Stimulated activated CD8-positive, alpha-beta memory T cell treated with anti-CD3 and anti-CD28 coated beads, Interleukin-2, amount 100 ng/mL, for 1 hour (primary cell): ENCODE measurements at places on chromosomes 6 and 20.

- DNase-seq = no peak
Measured at GRCh38 chr20:271069-271468, 13.5 kb downstream of the DEFB132 start.

- no peak for DNase-seq
Measured at GRCh38 chr6:83385473-83385872, 45.4 kb downstream of the ME1 start.

- DNase-seq = no peak
Measured at GRCh38 chr6:54892831-54893230, 46.3 kb downstream of the FAM83B start.

- no peak for DNase-seq
Measured at GRCh38 chr6:53290537-53291510, 57.9 kb downstream of the ELOVL5 start.

- DNase-seq = no peak
Measured at GRCh38 chr20:53894707-53895384, 175.5 kb downstream of the BCAS1 start.

DNA sequence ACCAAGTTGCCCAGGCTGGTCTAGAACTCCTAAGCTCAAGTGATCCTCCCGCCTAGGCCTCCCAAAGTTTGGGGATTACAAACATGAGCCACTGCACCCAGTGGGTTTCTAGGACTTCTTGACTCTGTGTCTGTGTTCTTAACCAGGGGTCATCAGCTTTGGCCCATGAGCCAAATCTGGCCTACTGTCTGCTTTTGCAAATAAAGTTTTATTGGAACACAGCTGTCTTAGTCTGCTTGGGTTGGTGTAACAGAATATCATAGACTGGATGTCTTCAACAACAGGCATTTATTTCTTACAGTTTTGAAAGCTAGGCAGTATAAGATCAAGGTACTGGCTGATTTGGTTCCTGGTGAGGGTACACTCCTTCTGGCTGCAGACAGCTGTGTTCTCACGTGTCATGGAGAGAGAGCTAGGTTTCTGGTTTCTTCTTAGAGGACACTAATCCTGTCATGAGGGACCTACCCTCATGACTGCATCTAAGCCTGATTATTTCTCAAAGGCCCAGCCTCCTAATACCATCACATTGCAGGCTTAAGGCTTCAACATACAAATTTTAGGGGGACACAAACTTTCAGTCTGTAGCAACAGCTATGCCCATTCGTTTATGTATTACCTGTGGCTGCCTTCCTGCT, 23.3 kb downstream of the ARFGEF2 start:
- no peak for DNase-seq

GRCh38 chr6:136774228-136775041, 17.8 kb downstream of the MAP3K5 start:
- no peak for DNase-seq

DNA sequence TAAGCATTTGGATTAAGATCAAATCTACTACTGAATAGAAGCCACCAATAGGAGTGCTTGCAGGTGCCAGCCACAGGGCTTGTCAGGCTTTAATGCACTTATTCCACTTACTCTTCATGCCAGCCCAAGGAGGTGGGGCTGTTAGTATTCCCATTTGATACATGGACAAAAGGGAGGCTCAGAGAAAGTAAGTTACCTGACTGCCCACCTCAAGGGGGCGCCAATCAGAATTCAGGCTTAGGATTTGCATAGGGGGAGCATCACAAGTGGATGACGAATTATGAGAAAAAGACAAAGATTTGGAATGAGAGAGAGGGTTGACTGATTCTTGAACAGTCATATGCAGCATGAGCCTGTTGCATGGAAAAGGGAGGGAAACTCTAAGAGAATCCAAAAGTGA, 188.4 kb upstream of the TSHZ2 start:
- no peak for DNase-seq

DNA sequence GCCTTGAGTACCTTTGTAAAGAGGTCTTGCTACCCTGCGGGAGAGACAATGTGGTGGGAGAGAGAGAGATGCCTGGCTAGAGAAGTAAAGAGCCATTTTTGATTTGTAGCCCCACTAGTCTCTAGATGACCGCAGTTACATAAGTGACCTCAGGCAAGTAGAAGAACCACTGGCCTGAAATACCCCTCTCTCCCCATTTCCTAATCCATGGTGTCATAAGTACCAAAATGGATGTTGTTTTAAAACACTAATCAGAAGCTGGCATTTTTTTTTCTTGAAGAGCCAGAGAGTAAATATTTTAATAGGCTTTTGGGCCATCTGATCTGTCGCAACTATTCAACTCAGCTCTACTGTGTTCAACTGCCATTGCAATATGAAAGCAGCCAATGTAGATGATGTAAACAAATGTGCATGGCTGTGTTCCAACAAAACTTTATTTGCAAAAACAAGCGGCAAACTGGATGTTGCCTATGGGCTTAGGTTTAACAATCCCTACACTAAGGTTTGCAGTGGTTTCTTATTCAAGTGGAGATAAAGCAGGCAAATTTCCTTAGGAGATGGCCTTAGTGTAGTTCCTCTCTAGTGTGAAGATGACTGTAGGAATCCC, 36.5 kb downstream of the RARS2 start:
- DNase-seq = no peak

DNA sequence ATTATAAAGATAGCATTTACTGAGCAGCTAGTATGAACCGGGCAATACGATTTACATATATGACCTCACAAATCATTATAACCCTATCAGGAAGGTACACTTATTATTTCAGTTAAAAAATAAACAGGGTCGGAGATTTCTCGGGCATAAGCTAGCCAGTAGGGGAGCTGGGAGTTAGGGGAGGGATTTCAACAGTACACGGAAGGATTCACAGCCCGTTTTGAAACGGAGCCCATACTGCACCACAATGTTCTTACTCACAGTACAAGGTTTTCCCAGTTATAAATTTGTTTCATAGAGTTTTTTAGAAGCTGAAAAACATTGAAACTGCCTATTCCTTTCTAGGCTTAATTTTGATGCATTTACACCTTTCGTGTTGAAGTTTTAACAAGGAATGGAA, 607.1 kb downstream of the HDGFL1 start:
- no peak for DNase-seq

DNA sequence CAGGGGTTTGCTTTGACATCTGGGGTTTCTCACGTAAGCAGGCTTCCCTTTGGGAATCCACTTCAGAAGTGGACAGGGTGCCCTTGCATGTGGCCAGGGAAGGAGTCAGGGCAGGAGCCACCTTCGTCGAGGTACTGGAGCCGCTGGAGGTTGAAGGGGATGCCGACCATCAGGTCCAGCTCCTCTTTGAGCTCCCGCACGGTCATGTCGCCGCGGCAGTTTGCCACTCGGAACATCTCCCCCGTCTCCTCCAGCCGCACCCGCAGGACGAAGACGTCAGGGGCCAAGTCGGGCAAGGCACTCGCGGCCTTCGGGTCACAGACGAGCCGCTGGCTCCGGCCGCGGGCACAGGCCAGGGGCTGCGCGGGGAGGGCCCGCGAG, 360 bp downstream of the ANKRD60 start:
- no peak for DNase-seq

DNA sequence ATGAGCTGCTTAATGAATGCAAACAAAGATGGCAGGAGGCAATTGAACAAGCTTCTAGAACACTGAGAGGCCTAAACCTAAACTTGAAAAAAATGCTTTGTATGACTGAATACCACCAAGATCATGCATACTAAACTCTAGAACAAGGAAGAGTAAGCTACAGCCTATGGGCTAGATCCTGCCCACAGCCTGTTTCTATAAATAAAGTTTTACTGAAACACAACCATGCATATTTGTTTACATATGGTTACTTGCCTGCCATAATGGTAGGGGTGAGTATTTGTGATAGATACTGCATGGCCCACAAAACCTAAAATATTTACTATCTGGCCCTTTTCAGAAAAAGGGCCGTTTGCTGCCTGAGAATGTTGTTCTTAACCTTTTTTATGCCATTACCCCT, 37.0 kb downstream of the ZFP64 start:
- no peak for DNase-seq

DNA sequence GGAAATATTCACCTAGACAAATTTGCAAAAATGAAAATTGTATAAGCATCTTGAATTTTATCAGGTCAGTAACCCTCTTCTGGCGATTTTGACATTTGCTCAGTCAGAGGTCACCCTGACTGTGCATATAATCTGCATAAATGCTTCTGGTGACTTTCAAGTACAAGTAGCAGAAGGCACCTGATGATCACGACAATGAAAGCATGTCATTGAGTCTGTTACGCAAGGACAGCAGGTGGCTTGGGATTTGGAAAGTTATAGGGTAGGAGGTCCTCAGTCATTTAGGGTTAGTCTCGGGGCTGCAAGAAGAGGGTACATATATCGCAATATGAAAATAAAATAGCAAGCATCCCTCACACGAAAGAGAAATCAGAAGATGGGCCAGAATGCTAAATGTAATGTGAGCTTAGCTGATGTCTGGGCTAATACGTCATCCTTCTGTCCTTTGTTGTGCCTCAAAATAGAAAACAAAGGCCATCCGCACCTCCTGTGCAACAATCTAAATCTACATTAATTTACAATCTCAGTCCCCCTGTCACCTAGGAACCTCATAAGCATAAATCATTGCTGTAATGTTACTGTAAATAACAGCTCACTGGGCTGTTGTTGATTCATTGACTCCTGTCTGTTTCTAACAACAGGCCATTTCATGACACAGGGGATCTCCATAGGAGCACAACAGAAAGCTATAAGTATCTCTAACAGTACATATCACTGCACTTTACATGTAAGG, 155.2 kb upstream of the RSPO3 start:
- DNase-seq = no peak

DNA sequence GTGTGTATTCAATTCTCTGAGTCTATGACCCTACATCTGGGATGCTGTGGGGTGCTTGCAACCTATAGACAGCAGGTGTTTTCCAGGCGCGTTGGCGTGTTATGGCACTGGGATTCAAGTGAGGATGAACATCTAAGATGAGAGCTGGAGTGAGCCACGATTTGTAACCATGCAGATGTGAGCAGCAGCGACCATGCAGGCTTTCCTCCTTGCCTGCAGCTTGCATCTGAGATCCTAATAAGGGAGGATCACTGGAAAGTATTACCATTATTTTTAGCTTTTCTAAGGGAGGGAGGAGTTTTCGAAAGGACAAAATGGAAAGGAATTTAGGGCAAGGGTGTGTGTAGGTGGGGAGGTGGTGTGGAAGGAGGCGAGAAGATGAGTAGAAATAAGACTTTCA, 216.7 kb downstream of the ATXN1 start:
- DNase-seq = no peak

DNA sequence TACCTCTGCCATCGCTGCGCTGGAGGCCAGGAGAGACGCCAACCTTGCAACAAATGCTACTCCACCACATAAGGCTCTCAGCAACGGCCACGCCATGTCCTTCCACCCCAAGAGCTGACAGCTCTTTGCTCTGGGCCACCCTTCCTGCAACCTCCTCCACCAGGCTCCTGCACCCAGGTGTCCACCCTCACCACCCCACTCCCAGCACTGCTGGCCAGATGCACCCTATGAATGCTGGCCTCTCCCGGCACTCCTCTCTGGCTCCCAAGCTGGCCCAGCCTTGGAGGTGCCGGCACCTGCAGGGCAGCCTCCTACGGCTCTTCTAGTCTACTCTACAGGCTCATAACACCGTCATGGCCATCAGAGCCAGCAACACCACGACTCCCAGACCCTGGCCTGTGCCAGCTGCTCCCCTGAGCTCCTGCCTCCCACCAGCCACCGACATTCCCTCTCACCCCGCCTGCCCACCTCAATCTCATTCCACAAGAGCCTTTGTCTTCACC, 11.2 kb downstream of the TAF4 start:
- no peak for DNase-seq
